ENCODE measurements at places on chromosomes 6 and 20.

GRCh38 chr6:6788394-6789032, 200.0 kb downstream of the LY86 start:
- DNase-seq, result no peak

- DNase-seq, result peak; percentile 33
Observed at GRCh38 chr6:142251930-142252445, 49.8 kb upstream of the ADGRG6 start.

DNA sequence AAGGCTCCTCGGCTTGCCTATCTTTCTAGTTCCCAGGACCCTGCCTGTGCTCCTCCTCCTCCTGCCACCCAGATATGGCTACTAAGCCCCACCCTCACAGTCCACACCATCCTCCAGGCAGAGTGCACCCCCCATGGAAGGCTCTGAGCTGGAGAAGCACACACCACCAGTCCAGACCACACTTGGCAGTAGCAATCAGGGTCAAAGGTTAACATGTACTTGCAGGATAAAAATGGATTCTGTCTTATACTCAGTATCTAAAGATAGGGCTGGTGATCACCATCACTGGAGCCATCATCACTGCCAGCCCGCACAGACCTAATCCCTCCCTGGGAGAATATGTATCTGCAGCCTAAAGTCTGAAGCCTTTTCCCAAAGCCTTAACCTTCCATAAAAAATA, 83.4 kb downstream of the PRKN start:
- no peak for DNase-seq

DNA sequence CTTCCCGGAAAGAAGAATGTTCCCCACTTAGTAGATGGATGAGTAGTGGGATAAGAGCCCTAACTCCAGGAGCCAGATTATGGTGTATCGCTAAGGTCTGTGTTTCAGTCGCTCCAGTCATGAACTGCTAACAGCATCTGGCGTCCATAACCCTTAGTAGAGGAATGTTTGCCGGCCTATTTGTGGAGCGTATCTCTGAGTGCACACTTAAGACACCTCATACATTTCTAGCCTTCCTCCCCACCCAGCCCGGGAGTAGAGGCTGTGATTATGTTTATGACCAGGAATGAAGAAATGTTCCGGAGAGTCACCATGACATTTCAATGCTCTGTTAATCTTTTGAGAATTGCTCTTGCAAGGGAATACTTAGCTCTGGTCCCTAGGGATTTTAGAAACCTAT, 251.1 kb upstream of the SOX4 start:
- peak; percentile 75 for DNase-seq

DNA sequence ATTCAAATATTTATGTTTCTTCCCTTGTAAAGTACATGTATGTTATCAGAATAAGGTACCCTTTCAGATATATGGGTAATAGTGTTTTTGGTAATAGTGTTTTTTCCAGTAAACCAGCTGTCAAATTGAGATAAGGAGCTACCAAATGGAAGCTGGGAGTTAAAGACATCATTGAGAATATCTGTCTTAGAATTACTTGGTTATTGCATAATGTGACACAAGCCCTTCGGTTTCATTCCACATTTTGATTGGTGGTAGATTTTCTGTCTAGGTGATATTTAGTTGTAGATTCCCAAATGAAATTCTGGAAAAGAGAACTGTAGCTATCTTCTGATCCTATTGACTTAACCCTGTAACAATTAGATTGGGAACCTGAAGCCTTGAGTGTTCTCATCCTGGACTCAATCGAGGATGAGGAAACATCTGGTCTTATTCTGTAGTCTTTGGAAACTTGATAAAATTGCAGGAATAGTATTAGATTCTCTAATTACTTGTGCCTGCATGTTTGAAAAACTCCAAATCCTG, 75.1 kb upstream of the SYNJ2 start:
- DNase-seq, result no peak

DNA sequence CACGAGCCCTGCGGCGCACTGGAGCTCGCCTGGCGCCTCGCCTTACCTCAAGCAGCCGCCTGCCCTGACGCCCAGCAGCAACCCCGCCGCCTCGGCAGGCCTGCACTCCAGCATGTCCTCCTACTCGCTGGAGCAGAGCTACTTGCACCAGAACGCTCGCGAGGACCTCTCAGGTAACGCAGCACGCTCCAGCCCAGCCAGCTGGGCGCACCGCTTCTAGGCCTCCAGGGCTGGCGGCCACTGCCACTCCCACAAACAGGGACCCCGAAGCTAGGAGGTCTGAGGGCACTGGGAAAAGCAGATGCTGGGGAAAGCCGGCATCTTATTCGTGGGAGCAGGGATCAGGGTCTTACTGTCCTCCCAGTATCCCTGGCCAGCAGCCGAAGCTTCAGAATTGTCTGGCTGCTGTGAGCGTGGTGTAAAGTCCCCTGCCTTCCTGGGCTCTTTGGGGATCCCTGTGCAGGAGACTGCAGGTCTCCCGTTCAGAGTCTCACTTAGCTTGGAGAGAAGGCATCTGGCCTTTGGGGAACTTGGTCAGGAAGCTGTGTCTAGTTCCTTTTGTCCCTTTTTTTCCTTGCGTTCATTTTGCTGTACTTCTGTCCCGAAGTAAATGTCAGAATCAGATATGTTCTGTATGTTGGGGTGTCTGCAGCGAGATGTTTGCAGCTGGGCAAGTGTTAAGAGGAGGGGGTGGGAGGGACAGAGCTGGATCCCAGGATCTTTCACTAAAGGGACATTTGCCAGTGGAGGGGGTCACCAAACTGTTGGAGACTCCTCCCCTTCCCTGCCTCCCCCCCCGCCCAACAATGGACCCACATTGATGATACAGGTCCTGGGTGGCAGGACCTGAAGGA, 1.8 kb downstream of the FOXF2 start:
- DNase-seq, result no peak

DNA sequence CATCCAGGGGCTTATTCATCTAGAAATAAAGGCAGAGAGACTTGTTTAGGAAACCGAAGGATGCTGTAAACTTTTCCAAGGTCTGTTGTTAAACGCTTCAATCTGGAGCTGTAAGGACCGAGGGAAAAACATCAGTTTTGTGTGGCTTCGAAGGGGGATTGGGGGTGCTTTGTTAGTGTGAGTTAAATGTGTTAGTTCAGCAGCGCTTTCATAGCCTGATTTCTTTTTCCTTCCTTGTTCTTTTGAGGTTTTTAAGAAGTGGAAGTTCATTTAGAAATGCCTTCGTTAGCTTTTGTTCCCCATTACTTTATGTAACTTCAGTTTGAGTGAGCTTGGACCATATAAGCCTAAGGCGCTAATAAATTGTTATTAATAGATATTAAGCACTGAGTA, 1.5 kb downstream of the ANKS1A start:
- DNase-seq, result no peak

DNA sequence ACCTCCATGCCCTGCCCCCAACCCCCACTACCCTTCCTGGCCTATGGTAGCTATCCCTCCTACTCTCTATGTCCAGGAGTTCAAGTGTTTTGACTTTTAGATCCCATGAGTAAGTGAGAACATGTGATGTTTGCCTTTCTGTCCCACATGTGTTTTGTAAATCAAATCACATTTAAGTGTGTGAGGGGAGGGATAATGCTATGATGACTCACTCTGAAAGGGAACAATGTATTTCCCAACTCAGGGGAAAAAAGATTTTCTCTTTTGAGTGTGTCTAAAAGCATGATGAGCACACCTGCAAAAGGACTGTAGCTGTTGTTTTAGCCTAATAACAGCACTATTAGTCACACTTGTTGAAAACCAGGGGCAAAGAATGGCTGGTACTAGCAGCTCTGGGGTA, 193.7 kb downstream of the GJA10 start:
- peak; percentile 75 for DNase-seq

DNA sequence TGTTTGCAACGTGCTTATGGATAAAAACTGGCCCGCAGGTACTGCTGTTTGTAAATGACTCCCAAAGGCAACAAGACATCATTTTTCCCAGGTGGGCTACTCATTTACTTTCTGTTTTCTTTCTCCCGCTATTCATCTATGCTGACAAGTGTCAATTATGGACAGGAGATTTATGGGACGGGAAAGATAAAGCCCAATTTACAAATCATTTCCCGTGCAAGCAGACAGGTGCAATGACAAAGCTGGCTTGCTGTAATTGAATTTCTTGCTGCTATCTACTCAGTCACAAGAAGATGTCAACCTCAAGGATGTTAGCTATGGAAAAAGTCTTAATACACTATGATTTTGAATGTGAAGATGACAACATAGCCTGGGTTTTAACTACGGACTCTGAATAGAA, 125.5 kb downstream of the EPHA7 start:
- no peak for DNase-seq

DNA sequence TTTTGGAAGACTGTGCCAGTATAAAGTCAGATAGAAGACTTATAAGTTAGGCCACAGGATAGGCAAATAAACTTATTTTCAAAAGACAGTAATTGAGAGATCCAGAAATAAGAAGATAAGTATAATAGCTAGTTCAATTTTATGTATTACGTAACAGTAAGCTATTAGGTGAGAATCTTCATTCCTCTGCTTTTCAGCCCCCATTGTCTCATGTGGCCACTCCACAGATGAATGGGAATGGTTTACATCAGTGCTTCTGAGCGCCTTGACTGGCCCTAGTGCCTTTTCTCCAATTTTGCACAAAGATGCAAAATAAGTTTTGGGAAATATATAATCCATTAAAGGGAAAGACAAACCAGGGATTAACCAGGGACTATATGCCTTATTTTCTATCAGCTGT, 550.5 kb downstream of the MMUT start:
- no peak for DNase-seq

DNA sequence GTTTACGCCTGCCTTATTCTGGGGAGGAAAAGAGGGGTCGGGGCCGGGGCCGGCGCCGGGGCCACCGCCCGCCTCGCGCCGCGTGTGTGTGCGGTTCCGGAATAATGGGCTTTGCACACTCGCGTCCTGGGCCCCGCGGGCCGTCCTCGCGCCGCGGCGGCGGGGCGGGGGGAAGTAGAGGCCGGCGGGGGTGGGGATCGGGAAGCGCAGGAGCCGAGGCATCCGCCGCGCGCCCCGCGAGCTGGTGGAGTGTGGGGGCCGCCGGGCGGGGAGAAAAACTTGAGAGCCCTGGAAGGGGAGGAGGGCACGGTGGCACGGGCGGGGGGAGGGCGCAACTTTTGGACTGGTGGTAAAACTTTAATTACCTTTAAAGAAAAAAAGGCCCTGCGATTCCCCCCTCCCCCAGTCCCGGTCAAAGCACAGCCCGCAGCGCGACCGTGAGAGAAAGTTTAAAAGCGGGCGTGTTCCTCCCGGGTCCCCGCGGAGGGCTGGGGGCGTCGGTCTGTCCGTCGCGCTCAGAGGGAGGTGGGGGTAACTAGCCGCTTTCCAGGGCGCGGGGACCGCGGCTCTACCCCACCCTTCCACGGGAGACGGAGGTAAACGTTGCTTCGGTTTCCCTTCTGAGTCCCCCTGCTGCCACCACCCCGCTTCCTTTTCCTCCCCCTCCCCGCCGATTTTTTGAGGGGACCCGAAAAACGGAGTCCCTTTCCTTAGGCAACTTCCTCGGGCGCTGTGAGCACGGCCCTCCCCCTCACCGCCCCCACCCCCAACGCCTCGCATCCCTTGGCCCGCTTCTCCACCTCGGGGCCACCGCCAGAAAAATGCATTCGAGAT, 1.9 kb downstream of the L3MBTL3 start:
- no peak for DNase-seq

DNA sequence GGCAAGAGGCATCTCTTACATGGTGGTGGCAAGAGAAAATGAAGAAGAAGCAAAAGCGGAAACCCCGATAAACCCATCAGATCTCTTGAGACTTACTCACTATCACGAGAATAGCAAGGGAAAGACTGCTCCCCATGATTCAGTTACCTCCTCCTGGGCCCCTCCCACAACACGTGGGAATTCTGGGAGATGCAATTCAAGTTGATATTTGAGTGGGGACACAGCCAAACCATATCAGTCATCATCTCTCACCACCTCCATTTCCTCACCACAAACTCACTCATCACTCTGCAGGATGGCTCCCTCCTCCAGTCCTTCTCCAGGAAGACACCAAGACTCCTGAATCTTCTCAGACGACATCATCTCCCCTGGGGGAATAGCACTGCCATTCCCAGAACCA, 25.8 kb upstream of the SLC16A10 start:
- DNase-seq, result peak; percentile 74

GRCh38 chr6:157985378-157986155, 3.9 kb downstream of the SYNJ2 start:
- no peak for DNase-seq

- DNase-seq, result no peak
Observed at GRCh38 chr20:55070001-55070400, 594.6 kb downstream of the DOK5 start.

GRCh38 chr6:44642870-44643522, 255.5 kb downstream of the CDC5L start:
- no peak for DNase-seq

DNA sequence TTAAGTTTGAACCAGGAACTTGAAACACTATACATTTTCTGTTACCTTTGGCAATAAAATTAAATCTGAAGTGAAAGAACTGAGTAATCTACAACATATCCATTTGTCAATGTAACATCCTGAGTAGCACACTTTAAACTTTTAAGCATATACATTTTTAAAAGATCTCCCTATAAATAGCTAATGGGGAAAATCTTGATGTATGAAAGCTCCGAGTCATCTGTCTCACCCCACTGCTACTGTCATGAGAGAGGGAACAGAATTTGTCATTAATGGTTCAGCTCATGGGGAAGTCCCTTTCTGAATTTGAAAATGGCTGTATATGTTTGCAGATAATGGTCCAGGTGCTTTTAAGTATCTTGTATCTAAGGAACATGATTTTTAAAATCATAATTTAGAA, 55.2 kb upstream of the NOX3 start:
- no peak for DNase-seq

DNA sequence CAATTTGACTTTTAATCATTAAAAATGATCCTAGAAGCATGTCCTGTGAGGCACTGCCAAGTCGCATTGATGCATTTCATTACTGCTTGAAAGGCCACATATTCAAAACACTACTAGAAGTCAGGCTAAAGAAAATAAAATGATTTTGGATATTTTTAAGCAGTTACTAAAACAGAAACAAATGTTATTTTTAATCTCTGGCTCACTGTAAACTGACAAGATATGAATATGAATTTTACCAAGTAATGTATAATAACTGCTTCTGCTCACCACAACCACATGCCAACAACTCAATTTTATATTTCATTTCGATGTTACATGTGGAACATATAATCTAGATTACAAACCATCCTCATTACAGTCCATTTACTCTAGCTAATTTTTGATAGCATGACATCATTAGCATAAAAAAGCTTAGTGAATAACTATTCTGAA, 90.6 kb downstream of the ATXN1 start:
- DNase-seq, result no peak

GRCh38 chr6:89984926-89985750, 90.9 kb downstream of the GJA10 start:
- DNase-seq, result peak; percentile 77
